Activated naive CD4-positive, alpha-beta T cell (primary cell): ENCODE measurements at places on chromosomes 2 and 18.

DNA sequence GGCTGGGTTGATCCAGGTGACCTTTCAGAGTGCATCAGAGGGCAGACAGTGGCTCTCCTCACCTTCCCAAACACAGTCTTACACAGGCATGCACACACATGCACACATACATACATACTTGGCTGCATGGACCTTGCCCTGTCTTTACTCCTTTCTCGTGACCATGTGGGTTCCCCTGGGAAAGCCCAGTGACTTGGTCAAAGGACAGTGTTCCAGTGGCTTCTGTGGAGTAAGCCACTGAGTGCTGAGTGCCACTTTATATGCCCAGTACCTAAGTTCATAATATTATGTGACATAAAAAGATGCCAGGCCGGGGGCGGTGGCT is 249.4 kb downstream of the MYCN start:
- no peak for DNase-seq

DNA sequence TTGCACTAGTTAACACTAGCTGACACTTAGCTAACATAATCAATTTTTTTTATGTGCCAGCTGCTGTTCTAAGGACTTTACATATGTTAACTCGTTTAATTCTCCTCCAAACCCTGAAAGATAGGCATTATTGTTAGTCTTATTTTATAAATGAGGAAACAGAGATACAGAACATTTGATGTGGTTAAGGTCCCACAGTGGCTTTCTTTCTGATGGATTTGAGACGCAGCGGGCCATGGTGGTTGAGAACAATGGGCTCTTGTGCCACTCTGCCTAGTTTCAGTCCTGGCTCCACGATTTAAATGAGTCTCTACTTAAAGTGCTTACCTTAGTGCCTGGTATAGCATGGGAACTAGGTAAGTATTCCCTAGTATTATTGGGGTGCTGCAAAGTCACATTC is 201.9 kb upstream of the SPRED2 start:
- DNase-seq, result no peak

GRCh38 chr2:146982393-146982846 is 862.4 kb upstream of the ACVR2A start:
- no peak for DNase-seq

- no peak for DNase-seq
Observed at GRCh38 chr18:78974115-78974761, 5.4 kb upstream of the SALL3 start.

DNA sequence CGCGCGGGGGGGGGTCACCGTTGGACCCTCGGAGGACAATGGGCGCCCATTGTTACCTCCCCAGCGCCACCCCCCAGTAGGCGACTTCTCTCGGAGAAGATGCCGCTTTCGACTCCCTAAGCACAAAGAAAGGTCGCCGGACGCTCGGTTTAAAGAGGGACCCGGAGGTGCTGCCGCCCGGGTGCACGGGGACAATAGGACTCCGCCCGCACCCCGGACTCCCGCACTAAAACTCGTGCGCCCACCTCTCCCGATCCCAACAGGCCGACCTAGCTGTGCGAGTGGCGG is 318 bp upstream of the CDC42EP3 start:
- no peak for DNase-seq

DNA sequence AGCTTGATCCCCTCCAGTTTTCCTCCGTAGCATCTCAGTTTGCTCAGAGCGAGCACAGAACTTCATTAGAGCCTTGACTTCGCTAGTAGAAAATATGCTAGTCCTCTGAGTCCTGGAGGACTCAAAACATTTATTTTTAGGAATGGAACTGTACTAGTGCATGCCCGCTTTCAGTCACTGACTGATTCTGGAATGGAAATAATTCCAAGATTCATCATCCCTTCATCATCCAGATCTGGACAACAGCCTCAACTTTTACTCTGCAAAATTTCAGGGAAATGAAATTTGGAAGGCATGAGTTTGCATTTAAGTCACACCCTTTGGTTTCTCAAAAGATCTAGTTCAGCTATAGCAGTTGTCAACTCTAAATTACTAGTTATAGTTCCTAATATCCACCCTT is 304.6 kb downstream of the XIRP2 start:
- DNase-seq, result no peak

DNA sequence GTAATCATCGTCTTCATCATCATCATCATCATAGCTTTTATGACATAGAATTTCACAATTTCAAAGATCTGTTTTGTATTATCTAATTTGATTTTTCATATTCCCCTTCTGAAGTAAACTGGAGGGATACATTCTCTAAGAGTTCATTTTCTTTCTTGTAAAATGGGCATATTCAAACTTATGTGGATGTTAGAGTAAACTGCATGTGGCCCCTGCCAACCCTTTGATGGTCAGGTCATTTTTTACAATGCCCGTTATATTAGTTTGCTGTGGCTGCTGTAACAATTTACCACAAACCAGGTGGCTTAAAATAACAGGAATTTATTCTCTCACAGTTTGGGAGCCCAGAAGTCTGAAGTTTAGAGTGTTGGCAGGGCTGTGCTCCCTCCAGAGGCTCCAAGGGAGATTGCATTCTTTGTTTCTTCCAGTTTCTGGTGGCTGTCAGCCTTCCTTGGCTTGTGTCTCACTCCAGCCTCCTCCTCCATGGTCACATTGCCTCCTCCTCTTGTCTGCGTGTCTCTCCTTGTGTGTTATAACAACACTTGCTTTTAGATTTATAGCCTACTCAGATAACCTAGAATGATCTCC is 127.5 kb upstream of the MMADHC start:
- no peak for DNase-seq

DNA sequence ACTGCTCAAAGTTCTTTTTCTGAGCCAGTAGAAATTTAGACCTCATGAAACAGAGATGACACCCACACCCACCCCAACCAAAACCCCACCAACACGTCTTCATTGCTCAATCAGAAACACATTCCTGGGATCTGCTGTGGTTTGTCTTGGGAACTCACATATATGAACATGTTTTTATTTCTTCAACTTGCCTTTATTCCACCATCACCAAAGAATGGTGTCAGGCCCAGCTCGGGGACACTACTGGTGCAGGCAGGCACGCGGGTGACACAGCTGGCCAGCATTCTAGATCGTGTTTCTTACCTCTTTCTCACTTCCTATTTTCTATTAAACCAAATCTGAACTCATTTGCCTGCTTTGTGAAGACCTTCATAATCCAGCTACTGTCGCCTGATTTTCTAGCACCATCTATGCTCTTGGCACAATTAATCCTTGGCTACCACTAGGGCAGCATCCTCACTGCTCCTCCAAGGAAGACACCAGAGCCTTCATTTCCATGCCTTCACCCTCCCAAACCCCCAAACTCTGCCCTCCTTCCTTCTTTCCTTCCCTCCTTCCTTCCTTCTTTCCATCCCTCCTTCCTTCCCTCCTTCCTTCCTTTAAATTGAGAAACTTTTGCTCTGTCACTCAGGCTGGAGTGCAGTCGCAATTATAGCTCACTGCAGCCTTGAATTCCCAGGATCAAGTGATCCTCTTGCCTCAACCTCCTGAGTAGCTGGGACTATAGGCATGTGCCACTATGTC is 157.1 kb downstream of the BCL2 start:
- no peak for DNase-seq

GRCh38 chr2:104848526-104848925 is 5.4 kb upstream of the POU3F3 start:
- DNase-seq, result no peak

DNA sequence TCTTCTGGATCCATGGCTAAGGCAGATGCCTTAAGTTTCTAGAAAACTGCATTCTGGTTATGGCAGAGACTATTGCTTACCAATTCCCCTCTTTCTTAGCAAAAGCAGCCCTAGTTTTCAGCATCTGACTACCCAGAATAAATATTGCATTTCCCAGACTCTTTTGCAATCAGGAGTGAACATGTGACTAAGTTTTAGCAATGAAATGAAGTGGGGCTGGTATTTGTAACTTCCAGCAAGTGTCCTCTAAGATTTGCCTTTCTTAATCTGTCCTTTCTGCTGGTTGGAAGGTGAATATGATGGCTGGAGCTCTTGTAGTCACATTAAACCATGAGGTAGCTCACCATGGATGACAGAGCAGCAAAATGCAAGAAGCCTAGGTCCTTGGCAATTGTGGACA is 132.9 kb upstream of the PKDCC start:
- DNase-seq, result no peak

DNA sequence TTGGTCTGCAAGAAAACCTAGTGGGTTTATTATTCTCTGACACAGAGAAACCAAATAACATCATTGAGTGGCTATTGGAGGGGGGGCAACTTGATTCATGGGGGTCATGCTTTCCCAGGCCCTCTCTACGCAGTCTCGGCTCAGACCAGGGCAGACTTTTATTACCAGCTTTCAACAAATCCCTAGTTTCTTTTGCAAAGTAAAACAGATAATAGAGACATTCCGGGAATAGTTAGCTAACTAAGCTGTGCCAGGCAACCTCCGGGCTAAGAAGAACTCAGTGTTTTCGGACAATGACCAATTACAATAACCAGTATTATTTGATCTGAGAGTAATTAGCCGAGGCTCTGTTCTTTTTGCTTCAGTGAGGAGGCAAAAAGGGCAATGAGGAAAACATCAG is 66.3 kb downstream of the CDK15 start:
- no peak for DNase-seq
